T-helper 22 cell (primary cell): ENCODE measurements at places on chromosomes 1 and 21.

DNA sequence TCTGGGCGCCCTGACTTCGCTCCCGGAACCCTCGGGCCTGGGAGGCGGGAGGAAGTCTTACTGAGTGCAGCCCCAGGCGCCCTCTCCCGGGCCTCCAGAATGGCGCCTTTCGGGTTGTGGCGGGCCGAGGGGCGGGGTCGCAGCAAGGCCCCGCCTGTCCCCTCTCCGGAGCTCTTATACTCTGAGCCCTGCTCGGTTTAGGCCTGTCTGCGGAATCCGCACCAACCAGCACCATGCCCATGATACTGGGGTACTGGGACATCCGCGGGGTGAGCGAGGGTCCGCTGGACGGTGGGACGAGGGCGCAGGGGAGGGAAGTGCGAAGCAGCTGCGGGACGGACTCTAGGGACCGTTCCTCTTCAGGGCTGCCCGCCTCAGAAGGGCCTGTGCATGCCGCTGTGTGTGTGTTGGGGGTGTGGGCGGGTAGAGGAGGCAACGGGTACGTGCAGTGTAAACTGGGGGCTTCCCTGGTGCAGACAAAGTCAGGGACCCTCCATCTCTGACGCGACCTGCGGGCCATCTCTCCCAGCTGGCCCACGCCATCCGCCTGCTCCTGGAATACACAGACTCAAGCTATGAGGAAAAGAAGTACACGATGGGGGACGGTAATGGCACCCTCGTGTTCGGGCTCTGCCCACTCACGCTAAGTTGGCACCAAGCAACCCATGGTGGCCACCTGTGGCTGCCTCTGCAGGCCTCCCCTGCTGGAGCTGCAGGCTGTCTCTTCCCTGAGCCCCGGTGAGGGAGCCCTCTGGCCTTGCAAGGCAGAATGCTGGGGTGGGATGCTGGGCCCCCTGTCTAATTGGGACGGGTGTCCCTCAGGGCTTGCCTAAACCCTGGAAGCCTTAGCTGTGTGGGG is at the start of gene GSTM1:
Gene GSTM1, plus strand, starts transcription at position 177 of the 859 bp plus-strand sequence. Its CDS starts 57 bp downstream, at position 234.
- DNase-seq, result no peak

DNA sequence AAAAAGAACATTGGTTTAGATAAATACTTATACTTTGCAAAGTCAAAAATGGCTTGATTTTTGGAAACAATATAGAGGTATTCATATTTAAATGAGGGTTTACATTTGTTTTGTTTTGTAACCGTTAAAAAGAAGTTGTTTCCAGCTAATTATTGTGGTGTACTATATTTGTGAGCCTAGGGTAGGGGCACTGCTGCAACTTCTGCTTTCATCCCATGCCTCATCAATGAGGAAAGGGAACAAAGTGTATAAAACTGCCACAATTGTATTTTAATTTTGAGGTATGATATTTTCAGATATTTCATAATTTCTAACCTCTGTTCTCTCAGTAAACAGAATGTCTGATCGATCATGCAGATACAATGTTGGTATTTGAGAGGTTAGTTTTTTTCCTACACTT is 65.3 kb upstream of the SAMD13 start:
- no peak for DNase-seq

- no peak for DNase-seq
These were observed 69.5 kb downstream of the LHX8 start for GRCh38 chr1:75203415-75204277.

DNA sequence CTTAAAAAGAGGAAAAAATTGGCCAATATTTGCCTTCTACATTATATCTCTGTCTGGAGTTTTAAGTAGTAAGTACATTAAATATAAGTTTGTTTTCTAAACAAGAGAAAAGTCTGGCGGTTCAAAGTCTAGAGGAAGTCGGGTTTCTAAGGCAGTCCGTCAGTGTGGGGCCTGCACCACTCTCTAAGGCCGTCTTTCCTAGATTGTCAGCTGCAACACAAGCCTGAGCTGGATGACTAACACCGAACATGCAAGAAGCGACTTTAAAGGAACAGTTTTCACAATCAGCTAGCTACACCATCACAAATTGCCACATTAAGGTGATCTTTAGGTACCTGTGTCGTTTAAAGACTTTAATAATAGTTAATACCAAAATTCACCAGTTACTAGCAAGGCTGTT is 19.6 kb downstream of the CCSAP start:
- DNase-seq, result no peak

- no peak for DNase-seq
These were observed 209.2 kb upstream of the DAB1 start for GRCh38 chr1:57633056-57633455.

- DNase-seq, result no peak
These were observed 674.5 kb upstream of the CXADR start for GRCh38 chr21:16838331-16838730.
